CD4-positive, alpha-beta T cell (primary cell): ENCODE measurements at places on chromosomes 5 and 9. TPM values are rescaled to one million over a fixed set of nuclear protein-coding genes. Genes with fewer than 3 reads are reported as not detected.

SEMA5A gene
- 2.0 TPM for total RNA-seq

STING1 gene
- 155 TPM for total RNA-seq

PCDHB2 gene
- not detected for total RNA-seq

PLAC8L1 gene
- total RNA-seq, result not detected

SPINK4 gene
- total RNA-seq, result not detected

AMACR gene
- 1.4 TPM for total RNA-seq

DOCK8 gene
- total RNA-seq, result 126 TPM
